ENCODE measurements at places on chromosomes 12 and 14.

- DNase-seq = no peak
These were observed 451.8 kb downstream of the ATP23 start for GRCh38 chr12:58393152-58393551.

DNA sequence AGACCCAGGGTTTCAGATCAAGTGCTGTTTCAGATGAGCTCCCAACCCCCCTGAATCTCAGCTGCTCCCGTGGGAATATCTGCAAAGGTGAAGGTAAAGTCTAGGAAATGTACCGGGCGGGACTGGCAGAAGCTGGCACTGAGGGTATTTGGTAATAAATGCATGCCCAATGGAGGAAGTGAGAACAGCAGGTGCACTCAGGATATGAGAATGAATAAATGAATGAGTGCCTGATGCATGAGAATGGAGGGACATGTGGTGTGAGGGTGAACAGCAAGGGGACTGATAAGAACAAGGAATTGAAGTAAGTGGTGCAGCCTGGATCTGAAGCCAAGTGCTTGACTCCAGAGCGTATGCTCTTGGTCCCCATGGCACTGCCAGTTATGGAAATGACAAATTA is 11.6 kb downstream of the RAPGEF3 start:
- DNase-seq = no peak

DNA sequence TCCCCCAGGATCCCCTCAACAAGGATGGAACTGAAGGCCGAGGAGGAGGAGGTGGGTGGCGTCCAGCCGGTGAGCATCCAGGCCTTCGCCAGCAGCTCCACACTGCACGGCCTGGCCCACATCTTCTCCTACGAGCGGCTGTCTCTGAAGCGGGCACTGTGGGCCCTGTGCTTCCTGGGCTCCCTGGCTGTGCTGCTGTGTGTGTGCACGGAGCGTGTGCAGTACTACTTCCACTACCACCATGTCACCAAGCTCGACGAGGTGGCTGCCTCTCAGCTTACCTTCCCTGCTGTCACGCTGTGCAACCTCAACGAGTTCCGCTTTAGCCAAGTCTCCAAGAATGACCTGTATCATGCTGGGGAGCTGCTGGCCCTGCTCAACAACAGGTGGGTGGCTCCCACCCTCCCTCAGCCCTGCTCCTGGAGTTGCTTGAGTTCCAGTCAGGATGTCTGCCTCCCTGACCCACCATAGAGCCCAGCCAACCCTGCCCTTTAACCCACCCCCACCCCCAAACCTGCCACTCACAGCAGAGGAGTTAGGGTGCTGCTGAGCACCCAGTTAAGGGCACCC is 1.4 kb downstream of the ASIC1 start:
- DNase-seq = no peak

DNA sequence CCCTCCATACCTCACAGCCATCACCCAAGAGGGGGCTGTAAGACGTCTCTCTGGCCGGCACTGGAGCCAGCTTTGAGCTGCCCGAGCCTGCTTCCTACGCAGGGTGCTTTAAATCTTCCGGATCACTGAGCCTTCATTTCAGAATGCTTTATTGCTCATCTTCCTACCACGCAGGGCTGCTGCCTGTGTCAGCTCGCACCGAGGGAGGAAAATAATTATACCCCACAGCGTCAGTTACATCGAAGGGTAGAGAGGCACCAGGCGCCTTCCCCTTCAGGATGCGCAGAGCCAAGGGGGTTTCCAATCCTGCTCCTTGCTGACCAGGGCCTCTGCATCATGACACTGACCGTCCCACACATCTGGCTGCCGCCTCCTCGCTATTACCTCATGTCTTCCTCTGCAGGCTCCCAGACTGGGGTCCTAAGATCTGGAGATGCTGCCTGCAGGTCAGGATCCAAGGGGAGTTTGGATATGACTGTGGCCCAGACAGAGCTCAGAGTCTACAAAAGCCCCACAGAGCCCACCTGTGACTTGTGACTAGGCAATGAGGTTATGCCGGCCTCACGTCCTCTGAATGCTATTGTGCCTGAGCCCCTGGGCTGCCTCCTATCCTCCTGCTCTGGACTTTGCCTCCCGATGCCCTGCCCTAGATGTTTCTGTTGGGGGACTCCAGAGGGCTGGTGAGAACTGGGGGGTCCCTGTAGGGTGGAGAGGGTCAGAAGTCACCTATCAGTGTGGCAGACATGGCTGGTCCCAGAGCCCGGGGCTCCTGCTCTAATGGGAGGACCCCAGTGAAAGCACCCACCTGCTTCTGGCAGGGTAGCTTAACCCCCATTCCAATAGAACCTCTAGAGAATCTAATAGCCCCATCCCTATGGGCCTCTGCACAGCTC is 220.3 kb upstream of the RTL1 start:
- no peak for DNase-seq

- no peak for DNase-seq
These were observed 181.7 kb downstream of the AKAP6 start for GRCh38 chr14:32510815-32511214.

All from activated CD4-positive, alpha-beta T cell treated with anti-CD3 and anti-CD28 coated beads for 4 hours (primary cell).